Stimulated activated CD8-positive, alpha-beta memory T cell treated with anti-CD3 and anti-CD28 coated beads, Interleukin-15, amount 100 ng/mL, for 48 hours (primary cell): ENCODE measurements at places on chromosomes 6 and 20.

GRCh38 chr6:108673602-108674001, 112.9 kb downstream of the FOXO3 start:
- no peak for DNase-seq

GRCh38 chr20:34150306-34151000, 38.4 kb upstream of the EIF2S2 start:
- no peak for DNase-seq

GRCh38 chr20:37796121-37796520, 102.3 kb downstream of the CTNNBL1 start:
- no peak for DNase-seq

DNA sequence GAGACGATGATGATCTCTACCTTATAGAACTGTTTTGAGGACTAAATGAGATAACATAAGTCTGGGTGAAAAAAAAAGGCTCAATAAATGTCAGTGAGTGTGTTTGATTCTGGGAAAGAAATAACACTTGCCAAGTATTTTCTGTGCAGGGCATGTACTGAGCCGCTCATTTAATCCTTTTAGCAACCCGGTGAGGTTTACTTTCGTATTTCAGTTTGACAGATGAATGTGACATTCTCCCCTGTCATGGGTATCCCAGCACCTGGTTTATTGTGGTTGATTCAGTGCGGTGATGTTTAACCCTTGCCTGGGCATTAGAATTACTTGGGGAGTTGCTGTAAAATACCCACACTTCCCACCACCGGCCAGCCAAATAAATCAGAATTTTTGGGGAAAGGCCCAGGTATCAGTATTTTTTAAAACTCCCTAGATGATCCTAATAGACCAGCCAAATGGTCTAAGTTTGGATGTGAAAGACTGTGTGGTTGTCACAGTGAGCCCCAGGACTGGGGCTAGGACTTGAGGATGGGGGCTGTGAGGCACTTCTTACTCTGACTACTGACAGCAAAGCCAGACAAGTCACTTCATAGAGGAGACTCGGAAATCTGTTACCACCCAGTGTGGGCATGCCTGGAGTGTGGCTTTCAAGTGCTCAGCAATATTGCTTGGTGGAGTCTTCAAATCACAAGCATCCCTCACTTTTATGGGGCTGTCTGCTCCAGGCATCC, 100.2 kb upstream of the KCNG1 start:
- DNase-seq: no peak

DNA sequence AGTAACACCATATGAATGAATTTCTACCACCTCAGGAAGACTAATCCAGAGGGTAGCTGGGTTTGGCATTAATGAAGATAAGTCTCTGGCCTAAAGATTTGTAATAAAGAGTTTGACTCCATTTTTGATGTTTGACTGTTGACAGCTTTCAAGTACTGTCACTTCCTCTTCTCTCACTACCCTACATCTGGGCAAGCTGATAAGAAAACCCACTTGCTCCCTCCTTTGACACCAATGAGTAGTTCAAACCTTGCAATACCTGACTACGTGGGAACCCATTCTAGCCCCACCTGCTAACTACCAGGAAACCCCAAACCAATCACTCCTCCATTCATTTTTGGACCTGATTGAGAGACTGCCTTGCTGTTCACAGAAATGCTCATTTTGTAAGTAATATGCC, 621.5 kb downstream of the TENT5A start:
- no peak for DNase-seq

- DNase-seq: no peak
Measured at GRCh38 chr6:8481727-8482126, 46.4 kb upstream of the SLC35B3 start.
